ENCODE measurements at places on chromosomes 11 and 22.

GRCh38 chr22:47245786-47246185 is 483.3 kb downstream of the TBC1D22A start:
- DNase-seq, result no peak

- DNase-seq, result no peak
Observed at GRCh38 chr22:35039625-35040024, 26.3 kb upstream of the ISX start.

DNA sequence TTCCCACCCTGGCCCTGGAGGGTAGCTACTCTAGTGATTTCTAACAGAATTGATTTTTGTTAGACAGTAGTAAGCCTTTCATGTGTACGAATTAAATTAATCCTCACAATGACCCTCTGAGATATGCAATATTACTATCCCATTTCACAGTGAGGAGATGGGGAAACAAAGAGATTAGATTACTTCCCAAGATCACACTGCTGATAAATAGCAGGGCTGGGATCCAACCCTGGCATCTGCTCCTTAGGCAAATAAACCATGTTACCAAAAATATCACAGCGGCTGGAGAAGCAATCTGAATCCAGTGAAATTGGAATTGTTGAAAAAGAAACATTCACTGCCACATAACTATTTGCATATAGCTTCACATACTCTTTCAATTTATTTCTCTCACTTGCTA is 12.8 kb upstream of the CAVIN3 start:
- DNase-seq, result no peak

- DNase-seq, result no peak
Observed at GRCh38 chr11:47106798-47107411, 69.8 kb downstream of the ARFGAP2 start.

DNA sequence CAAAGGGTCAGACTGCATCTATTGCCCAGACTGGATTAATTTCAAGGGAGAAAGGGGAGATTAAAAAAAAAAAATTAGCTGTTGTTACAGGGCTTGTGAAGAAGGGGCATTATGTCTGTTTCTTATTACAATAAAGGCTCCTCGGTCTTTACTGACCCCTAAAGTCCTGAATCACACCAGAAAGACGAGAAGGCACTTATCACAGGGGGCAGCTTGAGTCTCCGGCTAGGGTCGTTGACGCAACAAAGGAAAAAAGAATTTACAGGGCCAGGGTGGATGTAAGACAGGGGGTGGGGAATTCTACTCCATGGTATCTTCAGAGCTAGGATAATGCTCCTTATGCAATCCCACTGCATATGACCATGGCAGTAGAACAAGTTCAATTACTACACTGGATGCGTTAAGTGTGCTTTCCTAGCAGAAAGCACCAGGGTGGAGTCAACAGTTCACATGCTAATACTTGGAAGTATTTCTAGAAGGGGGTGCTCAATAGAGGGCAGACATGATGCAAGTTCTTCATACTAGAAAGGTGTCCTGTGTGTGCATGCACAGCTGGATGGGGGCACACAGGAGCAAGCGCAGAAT is 16.5 kb downstream of the DDX17 start:
- no peak for DNase-seq

GRCh38 chr11:132285631-132286030 is 915.2 kb downstream of the NTM start:
- no peak for DNase-seq

DNA sequence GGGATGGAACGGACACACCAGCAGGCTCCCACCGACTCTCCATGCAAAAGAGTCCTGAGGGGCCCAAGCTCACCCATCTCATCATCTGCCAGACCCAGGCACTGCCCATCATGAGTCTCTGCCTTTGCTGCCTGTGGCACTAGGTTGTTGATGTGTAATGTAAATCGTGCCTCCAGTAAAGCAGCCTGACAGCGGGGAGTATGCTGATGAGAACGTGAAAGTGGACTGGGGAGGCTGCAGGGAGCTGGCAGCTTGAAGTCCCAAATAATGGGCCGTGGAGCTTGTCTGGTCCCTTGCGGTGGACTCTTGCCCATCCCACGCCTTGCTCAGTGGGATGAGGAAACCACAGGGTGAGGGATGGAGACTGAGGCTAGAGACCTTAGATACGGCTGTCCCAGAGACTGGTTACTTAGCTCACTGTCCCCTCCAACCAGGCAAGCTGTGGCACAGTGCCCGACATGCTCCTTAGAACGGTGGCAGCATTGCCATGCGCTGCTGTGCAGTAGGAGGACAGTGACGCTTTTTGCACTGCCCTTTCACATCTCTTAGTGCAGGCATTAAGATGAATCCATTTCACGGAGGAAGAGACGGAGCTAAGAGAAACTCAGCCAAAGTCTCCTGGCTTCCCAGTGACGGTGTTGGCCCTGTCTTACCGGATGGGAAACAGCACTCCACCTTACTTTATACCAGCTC is 39.6 kb upstream of the PLET1 start:
- no peak for DNase-seq

DNA sequence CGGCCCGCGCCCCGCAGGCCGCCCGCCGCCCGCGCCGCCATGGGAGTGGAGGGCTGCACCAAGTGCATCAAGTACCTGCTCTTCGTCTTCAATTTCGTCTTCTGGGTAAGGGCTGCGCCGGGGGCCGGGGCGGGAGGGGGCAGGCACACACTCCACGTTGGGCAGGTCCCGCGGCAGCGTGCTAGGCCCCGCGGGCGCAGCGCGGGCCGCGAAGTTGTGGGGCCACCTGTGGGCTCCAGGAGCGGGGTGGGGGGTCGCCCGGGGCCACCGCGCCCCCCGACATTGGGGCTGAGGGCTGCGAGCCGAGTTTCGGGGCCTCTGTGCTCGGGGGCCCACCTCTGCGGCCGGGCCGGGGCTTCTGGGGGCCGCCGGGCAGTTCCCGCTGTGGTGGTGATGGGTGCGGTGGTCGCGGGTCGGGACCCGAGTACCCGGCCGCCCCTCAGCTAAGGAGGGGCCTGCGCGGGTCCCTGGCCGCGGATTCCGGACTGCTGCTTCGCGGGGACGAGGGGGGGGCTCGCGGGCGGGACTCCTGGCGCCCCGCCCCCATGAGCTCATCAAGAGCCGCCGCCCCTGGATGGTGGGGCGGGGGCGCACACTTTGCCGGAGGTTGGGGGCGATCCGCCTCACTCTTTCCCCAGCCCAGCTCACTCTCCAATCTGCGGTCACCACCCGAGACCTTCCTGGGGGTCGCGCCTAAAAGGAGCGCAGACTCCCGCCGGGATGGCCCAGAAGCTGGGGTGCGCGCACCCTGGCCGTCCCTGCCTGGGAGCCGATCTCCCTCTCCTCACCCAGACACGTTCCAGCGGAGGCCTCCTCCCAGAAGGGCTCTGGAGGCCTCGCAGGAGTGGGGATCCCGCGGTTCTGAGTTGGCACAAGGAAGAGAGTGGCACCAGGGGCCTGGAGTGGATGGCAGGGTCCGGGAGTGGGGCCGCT is 667 bp downstream of the CD81 start:
- DNase-seq, result peak; percentile 47

- no peak for DNase-seq
Observed at GRCh38 chr11:131693756-131694155, 323.3 kb downstream of the NTM start.

GRCh38 chr22:40637183-40638150 is 948 bp upstream of the MRTFA start:
- peak; percentile 42 for DNase-seq

DNA sequence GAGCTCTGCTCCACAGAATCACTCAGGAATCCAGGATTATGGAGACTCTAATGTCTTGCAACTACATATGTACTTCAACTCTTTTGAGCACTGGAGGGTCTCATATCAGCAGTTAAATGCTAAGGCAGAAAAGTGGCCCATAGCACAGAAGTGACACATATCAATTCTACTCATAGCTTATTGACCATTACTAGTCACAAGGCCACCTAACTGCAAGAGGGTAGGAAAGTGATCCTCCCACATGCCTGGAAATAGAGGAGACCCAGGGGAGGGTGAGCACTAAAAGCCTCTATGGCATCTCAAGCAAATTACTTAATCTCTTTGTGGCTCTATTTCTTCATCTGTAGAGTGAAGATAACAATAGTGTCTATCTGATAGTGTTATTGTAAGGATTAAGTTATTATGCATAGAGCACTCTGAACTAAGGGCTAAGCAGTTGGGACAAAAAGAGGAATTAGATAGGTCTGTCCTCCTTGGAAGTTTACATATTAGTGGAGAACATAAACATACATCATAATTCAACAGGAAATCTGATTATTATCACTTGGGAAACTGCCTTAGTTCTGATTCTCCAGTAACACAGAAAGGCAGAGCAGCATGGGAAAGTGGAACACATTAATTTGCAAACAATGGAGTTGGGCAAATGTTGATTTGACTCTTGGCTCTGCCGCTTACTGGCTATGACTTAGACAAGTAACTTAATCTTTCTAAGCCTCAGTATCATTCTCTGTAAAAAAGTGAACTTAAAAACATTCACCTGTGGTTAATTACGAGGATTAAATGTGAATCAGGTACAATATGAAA is 25.1 kb upstream of the USP47 start:
- DNase-seq, result no peak

DNA sequence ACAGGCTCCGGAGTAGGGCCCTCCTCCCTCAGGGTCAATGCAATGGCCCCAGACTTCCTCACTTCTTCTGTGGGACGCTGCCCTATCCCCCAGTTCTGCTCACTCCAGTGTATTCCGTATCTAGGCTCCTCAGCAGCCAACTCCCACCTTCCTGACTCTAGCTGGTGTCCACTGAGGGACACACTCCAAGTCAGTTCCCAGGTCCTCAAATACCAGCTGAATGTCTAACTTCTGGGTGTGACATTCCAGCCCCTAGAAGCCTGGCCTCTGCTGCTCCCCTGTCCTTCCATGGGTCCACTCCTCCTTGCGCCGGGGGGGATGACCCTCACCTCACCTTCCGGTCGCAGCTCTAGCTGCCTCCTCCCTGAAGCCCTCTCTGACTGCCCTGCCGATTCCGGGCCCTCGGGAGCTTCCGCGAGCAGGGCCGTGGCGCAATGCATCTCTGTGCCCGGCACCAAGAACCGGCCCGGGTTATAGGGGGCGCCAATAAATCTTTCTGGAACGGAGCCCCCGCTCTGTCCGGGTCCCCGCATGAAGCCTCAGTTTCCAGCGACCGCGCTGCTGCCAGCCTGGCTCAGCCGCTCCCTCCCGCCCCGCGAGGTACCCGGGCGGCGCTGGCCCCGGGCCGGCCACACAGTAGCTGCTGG is 15.4 kb downstream of the BAD start:
- no peak for DNase-seq

DNA sequence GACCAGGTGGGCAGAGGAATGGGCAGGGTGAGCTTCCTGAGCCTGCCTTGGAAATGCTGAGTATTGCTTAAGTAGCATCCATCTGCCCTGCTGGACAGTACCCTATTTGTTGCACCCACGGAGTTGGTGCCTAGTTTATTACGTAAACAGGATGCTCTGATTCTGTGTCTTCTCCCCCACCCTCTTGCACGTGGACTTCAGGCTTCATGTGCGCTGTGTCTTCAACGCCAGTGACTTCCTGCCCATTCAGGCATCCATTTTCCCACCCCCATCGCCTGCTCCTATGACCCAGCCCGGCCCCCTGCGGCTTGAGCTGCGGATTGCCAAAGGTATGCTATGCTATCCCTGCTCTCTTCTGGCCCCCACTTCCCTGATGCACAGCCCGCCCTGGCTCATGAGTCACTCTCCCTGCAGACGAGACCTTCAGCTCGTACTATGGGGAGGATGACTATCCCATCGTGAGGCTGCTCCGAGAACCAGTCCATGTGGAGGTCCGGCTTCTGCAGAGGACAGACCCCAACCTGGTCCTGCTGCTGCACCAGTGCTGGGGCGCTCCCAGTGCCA is 5.7 kb downstream of the ZP1 start:
- DNase-seq, result no peak

GRCh38 chr11:111932611-111932950 is 4.6 kb upstream of the DIXDC1 start:
- no peak for DNase-seq

GRCh38 chr22:46830841-46831240 is 68.4 kb downstream of the TBC1D22A start:
- DNase-seq, result no peak

GRCh38 chr11:7892840-7893254 is 38.2 kb downstream of the OR10A6 start:
- DNase-seq, result no peak

DNA sequence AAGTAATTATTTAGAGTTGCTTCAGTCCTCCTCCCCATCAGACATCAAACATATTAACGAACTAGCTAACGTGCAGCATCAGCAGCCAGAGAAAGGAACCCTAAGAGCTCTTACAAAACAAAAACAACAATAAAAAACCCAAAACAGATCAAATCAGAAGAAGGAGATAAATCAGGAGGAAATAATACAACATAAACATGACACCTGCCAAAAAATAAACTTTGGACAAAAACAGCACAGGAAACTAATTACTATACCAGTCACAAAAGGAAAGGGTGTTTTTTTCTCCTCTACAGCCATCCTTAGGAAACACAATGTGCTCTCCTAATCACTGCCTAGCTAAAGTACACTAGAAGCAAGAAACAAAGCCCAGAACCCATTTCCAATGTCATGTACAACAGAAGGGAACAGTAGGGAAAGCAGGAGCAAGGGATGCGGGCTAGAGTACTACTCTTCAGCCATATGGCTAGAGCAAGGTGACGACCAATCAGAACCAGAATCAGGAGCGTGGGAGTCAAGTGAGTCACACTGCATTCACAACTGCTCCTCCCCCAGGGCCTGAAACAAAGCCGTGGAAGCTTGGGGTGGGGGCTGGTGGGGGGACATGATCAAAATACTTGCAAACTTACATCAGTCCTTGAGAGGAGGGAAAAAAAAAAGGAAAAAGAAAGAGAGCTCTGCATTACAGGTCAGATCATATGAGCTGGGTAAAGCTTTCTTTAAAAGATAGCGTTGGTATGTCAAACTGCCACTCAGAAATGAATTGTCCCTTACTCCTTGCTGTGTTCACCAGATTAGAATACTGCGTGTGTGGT is 60.4 kb downstream of the LARGE2 start:
- DNase-seq, result peak; percentile 36

DNA sequence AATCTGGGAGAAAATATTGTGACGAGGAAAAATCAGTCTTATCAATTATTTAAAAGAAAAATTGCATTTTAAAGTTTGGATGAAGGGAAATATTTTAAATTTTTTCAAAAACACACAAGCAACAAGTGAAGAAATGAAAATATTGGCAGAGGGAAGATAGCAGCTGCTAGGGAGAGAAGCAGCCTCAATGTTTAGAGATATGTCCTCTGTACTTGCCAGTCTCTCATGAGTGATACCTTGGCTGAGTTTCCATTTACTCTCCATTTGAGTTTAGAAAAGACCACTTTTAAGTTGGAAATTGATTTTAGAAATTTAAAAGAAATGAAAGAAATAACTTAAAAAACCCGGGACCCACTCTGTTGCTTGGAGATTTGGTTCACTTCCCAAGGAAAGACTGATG is 88.6 kb upstream of the DBX1 start:
- no peak for DNase-seq

GRCh38 chr11:79199729-79200354 is 241.0 kb downstream of the TENM4 start:
- DNase-seq, result no peak

GRCh38 chr11:2612884-2613571 is 86.8 kb downstream of the KCNQ1OT1 start:
- no peak for DNase-seq

DNA sequence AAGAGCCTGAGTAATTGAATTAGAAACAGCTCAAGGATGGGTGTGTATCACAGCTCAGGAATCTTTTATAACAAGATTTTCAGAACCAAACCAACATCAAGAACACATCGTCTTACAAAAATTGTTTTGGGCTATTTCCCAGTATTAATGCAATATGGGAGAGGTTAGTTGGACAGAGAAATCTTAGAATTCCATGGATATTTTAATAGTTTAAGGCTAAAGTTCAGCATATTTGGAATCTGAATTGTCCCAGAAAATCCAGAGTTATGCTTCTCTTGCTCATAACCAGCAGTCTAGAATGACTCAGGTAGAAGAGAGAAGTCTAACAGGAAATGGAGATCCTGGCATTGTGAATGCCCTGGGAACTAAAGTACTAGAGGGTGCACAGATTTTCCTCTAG is 74.6 kb downstream of the ADM start:
- DNase-seq, result no peak

Measured in activated T-helper 9 cell treated with anti-CD3 and anti-CD28 coated beads, Interleukin-2, amount 50 U/mL, for 16 hours (primary cell).